NCI-H1694 treated with DMSO at 0.1 percent for 48 hours (cell line): ENCODE measurements at places on chromosomes 1 and 21.

- DNase-seq: no peak
Measured at GRCh38 chr1:204959374-204959773, 83.6 kb upstream of the CNTN2 start.

- no peak for DNase-seq
Measured at GRCh38 chr1:3803905-3804626, 7.8 kb upstream of the LRRC47 start.

GRCh38 chr1:55070293-55071164, 31.2 kb downstream of the PCSK9 start:
- peak; percentile 72 for DNase-seq

DNA sequence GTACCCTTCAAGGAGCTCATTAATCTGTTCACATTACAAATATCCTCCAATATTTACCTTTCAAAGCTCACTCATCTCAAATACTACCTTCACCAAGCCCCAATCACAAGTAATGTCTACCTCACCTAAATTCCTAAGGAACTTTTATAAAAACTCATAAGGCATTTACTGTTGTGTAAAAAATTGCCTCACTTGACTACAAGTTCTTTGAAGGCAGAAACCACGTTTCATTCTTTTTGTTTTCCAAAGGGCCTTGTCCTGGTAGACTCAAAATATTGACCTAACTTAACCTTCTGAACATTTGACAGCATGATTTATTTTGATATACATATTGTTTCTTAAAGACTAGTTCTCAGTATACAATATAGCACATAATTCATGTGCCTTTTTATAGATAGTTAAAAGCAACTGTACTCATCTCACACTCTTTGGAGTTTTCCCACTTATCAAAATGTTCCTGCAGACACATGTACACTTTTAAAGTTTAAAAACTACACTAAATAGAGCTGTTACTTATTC, 2.5 kb downstream of the USP33 start:
- no peak for DNase-seq

GRCh38 chr21:44918581-44919033, 2.1 kb downstream of the ITGB2 start:
- no peak for DNase-seq

- DNase-seq: no peak
Measured at GRCh38 chr1:204426971-204427701, 15.5 kb upstream of the PPP1R15B start.

GRCh38 chr1:247334378-247335133, 2.9 kb upstream of the ZNF496 start:
- DNase-seq: no peak

DNA sequence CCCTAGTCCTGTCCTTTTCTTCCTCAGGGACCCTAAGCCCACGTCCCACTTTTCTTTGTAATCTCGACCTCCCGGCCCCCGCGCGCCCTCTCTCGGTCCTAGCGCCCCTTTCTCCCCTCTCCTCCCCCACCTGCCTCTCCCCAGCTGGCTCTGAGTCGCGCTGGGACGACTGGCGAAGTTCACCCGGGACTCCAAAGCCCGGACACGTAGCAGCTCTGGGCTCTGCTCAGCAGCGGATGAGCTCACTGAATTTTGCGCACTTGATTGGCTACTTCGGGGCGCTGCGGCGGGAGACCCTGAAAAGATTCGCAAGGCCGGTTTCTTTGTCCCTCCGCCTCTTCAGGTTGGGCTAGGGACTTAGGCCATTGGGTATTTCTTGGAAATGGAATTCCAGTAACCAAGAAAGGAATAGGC, 16.3 kb upstream of the ACKR1 start:
- DNase-seq: no peak

DNA sequence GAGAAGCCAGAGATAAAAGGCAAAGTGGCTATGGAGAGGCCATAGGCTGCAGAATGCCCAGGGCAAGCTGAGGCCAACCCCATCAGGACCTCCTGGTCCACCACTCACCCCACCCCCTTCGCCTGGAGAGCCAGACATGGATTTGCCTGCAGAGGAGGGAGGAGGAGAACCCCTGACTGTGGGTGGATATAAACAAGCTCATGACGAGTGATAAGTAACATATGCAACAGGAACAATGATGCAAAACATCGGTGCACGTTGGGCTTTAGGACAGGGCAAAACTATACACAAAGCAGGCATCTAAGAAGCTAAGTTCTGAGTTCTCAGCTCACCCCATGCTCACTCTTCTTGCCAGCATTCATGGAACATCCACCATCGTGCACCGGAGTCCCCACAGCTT, 150.3 kb downstream of the ETS2 start:
- DNase-seq: no peak

DNA sequence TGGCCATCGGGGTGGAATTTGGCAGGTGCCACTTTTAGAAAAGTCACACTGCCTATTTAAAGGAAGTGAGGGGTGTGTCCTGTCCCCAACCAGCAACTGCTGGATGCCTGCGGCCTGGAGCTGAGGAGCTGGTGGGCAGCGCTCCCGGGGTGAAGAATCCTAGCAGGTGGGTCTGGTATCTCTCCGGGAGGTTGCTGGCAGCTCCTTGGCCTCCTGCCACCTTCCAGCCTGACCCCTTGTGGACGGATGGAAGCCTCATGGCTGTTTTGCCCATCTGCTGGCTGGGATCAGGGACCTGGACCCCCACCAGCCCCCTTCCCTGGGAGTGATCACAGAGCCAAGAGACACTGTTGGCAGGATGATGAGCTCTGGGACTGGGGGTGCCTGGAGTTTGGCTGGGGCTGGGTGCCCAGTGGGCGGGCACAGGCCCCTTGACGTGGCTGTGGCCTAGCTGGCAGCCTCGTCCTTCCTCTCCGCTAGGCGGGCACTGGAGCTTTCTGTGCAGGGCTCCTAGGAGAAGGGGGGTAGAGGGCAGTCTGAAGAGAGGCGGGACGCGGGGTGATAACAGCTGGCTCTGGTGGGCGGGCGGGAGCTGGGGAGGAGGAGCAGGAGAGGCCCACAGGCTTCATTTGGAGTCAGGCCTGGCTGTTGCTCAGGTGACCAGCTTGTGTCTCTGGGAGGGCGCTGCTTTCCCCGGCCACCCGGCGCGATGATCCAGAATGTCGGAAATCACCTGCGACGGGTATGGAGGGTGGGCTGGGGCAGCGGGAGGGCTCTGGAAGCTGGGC, at the start of gene ACOT11:
Gene ACOT11, plus strand, starts transcription at position 628 of the 788 bp plus-strand sequence. Its CDS starts 82 bp downstream, at position 710.
- peak; percentile 95 for DNase-seq

DNA sequence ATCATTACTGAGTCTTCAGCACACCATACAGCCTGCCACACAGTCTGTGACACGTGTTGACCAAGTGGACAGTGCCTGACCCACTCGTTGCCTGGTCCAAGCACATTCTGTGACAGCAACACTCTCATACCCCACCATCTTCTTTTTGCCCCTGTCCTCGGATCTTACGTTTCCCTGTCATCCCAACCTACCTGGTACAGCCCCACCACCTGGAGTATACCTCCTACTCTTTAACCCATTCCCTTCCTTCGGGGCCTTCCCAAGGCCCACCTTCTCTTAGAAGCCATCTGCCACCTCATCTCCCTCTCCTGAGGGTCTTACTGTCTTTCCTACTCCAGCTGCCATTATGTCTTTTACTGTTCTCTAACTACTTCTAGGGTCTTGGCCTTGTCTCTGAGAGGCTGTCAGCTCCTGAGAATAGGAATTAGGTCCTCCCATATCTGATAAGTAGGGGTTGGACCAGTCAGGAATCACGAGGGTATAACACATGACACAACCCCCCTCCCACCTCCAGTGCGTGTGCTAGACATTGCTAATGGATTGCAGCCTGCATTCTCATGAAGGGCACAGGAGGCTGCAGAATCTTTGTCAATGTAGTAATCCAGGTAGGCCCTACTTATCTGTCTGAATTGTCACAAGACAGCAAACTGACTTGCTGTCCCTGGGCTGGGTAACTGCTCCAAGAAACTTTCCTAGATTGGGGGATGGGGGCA, 13.0 kb downstream of the GRHL3 start:
- DNase-seq: no peak

DNA sequence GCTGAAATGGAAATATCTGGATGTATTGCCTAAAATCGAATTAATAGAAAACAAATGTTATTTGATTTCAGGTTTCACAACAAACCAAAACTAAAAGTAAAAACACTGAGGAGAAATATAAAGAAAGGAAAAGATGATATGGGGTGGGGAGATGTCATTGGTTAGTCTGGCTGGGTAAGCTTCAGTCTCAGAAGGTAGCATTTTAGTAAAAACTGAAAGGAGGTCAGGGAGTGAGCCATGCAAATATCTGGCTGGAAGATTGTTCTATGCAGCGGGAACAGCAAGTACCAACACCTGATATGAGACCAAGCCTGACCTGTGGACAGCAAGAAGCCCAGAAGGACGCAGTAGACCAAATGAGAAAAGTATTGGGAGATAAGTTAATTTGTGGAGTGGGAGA, 264.6 kb downstream of the LRRC40 start:
- no peak for DNase-seq

DNA sequence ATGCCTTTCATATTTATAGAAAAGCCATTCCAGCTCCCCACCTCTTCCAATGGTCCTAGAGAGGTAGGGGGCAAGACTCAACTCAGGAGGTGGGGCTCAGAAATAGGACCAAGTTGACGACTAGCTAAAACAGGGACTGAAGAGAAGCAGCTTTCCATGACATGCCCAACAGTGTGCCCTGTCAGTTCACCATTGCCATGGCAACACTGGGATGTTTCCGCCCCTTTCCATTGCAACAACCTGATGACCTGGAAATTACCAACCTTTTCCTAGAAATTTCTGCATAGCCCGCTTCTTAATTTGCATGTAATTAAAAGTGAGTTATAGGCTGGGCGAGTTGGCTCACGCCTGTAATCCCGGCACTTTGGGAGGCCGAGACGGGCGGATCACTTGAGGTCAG, 22.4 kb upstream of the INTS3 start:
- no peak for DNase-seq

- no peak for DNase-seq
Measured at GRCh38 chr1:34696981-34697380, 57.9 kb upstream of the GJB5 start.

GRCh38 chr1:81053826-81054225, 746.9 kb upstream of the ADGRL2 start:
- no peak for DNase-seq

GRCh38 chr1:110384581-110385321, 6.1 kb downstream of the SLC16A4 start:
- no peak for DNase-seq

DNA sequence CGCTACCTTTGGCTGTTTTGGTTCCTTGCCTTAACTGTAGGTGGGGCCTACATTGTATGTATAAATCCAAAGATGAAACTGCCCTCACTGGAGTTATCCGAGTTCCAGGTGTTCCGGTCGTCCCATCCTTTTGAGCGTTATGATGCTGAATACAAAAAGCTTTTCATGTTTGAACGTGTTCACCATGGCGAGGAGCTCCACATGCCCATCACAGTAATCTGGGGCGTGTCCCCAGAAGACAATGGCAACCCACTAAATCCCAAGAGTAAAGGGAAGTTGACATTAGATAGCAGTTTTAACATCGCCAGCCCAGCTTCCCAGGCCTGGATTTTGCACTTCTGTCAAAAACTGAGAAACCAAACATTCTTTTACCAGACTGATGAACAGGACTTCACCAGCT, 139.5 kb downstream of the TLR5 start:
- no peak for DNase-seq
